Bronchial epithelial cell (primary cell): ENCODE measurements at places on chromosomes 3 and 15.

DNA sequence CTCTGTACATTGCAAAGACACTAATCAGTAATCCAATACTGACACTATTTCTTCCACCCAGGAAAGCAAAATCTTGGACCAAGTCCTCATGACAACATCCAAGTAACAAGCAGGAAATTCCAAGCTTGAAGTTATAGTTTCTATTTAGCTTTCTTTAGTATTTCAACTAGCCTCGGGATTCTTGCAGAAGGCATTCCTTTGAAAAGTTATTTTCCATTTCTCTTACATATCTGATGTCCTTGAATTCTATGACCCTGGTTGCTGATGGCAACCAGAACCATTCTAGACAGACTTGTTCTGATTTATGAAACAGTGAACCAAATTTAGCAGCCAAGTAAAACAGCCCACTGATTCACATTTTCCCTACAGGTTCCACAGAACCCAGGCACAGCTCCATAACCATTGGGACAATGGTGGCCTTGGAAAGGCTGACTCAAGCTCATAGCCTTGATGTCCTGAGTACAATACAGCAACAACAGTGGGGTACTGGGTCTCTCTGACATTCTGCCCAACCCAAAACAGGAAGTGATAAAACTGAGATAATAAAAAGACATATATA lies 26.5 kb downstream of the P3H2 start:
- no peak for DNase-seq

DNA sequence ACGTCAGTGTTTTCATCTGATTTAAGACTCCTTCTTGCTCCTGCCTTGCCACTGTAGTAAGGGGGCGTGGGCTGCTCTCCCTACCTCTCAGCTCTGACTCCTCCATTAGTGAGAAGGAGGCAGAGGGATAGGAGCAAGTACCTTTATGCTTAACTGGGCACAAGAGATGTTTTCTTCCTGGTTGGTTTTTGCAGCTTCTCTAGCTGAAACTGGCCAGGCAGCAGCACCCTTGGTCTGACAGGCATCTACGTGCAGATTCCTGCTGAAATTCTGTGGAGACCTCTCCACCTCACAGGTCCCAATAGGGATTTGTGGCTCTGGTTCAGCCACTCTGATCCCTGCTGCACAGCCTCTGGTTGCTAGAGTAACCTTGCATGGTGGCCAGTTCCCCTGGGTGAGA lies 132.5 kb downstream of the CACNA1D start:
- DNase-seq: no peak

DNA sequence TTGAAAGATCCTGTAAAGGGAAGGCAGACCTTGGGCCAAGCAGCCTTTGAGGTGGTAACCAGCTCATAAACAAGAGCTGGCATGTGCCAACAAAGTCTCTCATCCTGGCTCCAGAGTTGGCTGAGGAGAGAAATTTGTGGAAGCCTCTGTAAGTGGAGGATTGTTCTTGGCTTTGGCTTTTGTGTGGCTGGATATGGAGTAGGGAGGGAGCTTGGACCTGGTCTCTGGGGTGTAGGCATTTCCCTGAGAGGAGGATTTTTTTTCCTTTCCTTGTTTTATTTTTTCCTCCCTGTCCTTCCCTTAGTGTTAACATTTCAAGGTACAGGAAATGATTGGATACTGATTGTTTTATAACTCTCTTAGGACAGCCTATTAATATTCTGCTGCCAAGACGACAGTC lies 60.8 kb downstream of the ZNF609 start:
- DNase-seq: peak; percentile 56

GRCh38 chr3:194384569-194385001 lies 14.5 kb downstream of the GP5 start:
- no peak for DNase-seq

GRCh38 chr3:160291909-160292299 lies 66.7 kb downstream of the C3orf80 start:
- no peak for DNase-seq

DNA sequence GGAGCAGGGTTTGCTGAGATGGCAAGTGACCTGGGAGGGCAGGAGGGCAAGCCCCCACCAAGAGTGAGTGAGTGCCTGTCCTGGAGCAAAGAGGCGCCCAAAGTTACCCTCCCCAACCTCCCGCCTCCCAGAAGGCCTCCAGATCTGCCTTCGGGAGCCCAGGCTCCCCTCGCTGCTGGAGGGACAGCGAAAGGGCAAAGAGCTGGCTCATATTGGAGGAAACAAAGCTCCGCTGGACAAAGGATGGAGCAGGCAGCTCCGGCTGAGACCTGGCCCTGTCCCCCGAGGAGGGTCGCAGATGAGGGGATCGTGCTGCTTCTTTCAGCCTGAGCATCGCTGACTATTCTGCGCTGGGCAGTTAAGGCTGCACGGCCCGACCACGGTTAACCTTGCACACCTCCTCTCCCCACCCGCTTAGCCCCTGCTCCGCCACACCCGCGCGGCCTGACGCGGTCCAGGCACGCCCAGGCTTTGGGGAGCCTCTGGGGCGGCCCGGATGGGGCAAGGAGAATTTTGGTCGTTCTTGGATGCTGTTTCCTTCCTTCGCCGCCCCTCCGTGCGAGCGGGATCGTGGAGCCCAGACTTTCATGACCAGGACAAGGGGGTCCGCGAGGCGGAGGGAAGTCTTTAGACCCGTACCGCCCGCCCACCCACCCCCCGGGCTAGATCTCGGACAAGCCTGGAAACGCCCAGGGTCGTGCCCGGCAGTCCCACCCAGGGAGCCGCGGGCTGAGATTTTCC lies 651 bp downstream of the PLCD1 start:
- DNase-seq: no peak

DNA sequence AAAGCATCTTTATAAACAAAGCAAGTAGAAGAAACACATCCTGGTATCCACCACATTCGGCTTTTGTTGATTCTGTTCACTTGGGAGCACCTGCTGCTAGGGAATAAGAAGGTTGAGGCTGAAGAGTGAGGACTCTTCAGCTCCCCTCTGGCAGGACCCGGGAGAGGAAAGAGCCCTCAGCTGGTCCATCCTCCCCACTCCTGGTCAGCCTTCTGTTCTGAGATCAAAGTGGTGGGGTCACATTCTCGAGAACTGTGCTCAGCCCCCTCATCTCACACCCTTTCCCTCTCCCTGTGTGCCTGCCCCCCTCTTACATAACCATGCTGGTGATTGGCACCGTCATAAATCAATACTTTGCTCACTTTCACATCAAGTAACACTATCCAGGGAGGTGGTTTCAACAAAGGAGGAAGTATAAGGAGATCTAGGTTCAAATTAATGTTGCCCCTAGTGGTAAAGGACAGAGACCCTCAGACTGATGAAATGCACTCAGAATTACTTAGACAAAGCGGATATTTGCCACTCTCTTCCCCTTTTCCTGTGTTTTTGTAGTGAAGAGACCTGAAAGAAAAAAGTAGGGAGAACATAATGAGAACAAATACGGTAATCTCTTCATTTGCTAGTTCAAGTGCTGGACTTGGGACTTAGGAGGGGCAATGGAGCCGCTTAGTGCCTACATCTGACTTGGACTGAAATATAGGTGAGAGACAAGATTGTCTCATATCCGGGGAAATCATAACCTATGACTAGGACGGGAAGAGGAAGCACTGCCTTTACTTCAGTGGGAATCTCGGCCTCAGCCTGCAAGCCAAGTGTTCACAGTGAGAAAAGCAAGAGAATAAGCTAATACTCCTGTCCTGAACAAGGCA lies at the start of gene NR1I2:
Gene NR1I2, plus strand, starts transcription at position 772 of the 869 bp plus-strand sequence.
- no peak for DNase-seq

- no peak for DNase-seq
These were observed 25.6 kb upstream of the MUSTN1 start for GRCh38 chr3:52860424-52860768.

- DNase-seq: peak; percentile 28
These were observed 10.2 kb downstream of the PLSCR5 start for GRCh38 chr3:146594843-146595482.

GRCh38 chr3:75180945-75181298 lies 483.2 kb upstream of the FRG2C start:
- DNase-seq: no peak

GRCh38 chr3:183123891-183124290 lies 24.6 kb upstream of the MCCC1 start:
- peak; percentile 47 for DNase-seq

DNA sequence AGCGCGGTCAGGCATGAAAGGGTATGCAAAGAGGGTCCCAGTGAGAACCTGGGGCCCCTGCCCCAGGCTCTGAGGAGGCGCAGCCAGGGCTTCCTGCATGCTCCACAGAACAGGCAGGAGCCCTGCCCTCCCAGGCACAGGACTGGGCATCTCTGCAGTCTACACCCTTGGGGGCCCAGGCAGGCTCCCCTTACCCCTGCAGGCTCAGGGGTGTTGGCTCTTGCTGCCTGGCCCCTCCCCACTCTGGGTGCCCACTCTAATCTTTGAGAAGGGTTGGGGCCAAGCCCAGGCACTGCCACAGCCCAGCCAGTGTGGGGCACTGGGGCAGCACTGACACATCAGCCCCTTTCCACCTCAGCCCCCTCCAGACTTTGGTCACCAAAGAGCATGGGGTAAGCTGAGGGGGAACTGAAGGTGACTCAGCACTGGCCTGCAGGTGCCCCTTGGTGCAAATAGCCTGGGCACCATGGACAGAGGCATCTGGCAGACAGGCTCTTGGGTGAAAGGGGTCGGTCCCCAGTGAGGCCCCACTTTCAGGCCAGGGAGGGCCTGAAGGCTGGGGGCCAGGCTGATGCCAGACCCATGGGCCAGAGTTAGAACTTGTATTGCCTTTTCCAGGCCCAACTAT lies 73.4 kb downstream of the NPAP1 start:
- DNase-seq: no peak

GRCh38 chr15:61064651-61065050 lies 164.5 kb downstream of the RORA start:
- DNase-seq: no peak

DNA sequence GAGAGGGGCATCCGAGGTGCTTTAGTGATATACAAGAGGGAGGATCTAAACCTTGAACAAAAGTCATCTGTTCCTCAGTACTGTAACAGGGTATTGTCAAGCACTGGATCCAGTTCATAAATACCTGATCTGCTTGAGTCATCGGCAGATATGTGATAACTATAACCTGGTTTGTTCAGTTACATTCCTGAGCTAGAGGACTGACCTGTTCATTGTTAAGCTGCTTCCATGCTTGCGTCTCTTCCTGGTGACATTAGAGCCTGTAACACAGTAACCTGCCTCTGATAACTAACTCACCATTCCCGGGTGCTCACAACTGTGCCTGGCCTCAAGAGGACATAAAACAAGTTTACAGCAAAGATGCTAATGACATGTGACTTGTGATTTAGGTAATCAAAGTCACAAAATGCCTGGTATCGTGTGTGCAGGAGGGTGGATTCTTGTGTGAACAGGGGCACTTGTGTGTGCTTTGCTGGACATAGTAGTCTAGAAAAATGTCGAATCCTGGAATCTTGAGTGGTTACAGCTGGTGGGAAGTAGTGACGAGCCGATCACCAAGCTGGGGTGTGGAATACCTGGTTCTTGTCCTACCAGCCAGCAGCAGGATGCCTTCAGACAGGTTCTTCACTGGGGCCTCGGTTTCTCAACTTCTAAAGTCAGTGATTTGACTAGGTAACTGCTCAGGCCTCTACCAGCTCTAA lies 30.9 kb upstream of the POLR2M start:
- DNase-seq: peak; percentile 78

DNA sequence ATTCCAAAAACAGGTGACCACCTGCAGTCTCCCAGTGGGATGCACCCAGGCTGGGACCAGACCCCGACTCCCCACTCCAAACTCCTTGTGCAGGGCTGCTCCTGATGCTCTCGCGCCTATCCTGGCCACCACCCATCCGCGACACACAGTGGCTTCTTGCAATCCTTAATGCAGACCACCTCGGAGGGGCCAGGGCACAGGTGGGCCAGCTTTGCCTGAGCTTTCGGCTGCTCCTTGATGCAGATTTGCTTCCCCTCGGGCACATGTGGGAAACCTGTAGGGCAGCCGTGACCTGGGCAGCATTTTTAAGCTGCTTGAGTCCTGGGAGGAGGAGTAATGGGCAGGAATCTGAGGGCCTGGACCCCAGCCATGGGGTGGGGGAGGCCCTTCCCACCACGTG lies 18.9 kb downstream of the SLC6A11 start:
- DNase-seq: no peak

GRCh38 chr3:152113992-152114651 lies 154.6 kb upstream of the MBNL1 start:
- DNase-seq: peak; percentile 59

DNA sequence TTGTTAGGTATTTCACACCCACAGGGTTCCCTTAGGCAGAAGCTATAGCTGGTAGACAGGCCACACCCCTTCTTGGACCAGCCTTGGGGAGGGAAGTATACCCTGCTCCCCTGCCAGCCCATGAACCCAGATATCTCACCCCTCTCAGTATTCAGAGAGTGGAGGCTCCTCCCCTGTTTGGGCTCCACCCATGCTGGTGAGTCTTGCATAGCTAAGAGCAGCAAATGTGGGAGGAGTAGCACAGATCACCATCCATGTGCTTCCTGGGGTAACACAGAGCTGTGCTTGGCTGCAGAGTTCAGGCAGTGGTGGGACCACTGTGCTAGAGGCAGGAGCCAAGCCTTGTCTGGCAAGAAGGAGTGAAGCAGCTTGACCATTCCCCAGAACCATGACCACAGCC lies 427.2 kb downstream of the ZIC1 start:
- DNase-seq: no peak

DNA sequence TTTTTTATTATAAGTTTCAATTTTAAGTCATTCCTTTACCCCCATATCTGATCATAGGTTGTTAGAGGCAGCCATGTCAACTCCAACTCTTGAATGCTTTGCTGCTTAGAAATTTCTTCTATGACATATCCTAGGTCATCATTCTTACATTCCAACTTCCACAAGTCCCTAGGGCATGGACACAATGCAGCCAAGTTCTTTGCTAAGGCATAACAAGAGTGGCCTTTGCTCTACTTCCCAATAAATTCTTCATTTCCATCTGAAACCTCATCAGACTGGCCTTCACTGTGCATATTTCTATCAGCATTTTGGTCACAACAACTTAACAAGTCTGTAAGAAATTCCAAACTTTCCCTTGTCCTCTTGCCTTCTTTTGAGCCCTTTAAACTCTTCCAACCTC lies 28.5 kb downstream of the TRIM42 start:
- DNase-seq: no peak

DNA sequence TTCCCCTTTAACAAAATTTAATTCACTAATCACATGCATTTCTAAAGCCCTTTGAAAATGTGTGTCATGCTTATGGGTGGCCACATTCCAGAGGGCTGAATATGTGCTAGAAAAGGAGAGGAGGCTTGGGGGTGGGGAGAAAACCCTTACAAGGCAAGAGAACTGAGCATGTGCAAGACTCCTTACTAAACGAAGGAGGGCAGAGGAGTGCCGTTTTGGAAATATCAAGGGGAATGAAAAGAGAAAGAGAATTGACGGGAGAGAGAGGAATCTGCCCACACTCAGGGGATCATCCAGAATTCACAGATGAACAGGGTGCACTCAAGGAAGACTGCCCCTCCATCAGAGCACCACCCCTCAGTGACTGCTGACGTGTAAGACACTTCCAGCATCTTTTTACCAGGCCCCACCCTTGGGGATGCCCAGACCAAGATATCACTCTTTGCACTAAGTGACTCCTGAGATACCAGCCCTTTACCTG lies 37.9 kb upstream of the TSC22D2 start:
- peak; percentile 97 for DNase-seq
